ENCODE measurements at places on chromosomes 16 and 17.

DNA sequence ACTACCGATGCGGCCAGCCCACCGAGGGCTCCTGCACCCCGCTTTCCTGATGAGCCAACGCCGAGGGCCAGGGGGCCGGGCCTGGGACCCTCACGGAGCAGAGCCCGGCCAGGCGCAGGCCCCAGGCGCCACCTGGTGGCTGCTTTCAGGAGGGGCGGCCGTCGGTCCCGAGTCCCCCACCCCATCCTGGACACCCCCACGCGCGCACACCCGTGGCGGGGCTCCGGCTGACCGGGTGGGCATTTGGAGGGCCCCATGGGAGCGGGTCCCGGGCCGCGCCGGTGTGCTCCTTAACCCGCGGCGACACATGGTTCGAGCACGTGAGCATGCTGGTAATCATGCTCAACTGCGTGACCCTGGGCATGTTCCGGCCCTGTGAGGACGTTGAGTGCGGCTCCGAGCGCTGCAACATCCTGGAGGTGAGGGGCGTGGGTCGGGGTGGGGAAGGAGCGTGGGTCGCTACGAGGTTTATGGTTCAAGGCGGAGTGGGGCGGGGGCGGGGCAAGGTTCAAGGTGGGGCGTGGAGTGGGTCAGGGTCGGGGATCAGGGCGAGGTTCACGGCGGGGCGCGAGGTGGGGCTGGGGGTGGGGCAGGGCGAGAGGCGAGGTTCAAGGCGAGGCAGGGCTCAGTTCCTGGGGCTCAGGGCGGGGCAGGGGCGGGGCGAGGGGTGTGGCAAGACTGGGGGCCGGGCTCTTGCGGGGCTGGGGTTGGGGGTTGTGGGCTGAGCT is 30.2 kb downstream of the TPSG1 start:
- no peak for DNase-seq

DNA sequence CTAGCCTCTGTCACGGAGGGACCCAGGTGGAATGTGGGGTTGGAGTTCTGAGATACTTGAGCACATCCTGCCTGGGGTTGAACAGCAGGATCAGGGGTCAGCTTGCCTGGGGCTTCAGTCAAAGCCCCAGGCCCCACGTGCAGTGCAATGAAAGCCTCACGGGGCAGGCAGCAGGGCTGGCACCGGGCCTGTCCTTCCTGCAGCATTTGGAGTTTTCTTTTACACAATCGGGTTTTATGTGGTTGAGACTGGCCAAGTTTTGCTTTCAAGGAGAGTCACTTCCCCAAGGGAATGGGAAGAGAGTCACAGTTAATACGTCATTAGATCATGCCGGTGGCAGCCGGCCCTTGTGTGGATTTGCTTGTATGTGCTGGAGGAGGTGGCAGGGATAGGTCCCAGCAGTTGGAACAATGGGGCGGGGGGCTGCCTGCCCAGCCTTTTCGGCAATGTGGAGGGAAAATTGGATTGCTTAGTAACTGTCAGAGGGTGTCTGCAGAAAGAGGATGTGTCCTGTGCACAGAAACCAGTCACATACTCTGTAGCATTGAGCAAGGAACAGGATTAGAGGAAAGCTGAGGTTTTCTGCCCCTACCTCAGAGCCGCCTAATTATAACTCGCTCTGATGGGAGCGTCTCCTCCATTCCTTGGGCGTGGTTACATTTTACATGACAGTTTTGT is 4.5 kb downstream of the RMI2 start:
- DNase-seq: no peak

- no peak for DNase-seq
Observed at GRCh38 chr17:78144147-78144719, 2.0 kb upstream of the C17orf99 start.

DNA sequence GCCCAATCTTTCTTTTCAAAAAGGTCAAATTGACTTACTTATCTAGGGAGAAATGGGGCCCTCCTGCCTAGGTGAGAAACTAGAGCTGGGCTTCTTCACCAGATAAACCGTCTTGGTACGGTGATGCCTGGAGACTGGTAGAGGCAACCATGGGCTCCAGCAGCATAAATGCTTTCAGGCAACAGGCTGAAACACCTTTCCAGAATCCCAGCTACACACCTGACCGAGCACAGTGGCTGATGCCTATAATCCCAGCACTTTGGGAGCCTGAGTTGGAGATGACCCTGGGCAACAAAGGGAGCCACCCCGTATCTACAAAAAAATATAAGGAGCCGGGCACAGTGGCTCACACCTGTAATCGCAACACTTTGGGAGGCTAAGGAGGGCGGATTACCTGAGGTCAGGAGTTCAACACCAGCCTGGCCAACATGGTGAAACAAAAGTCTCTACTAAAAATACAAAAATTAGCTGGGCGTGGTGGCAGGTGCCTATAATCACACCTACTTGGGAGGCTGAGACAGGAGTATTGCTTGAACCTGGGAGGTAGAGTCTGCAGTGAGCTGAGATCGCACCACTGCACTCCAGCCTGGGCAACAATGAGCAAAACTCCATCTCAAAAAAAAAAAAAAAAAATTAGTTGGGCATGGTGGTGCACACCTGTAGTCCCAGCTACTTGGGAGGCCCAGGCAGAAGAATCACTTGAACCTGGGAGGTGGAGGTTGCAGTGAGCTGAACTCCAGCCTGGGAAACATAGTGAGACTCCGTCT is 8.0 kb downstream of the TRAF4 start:
- DNase-seq: no peak

DNA sequence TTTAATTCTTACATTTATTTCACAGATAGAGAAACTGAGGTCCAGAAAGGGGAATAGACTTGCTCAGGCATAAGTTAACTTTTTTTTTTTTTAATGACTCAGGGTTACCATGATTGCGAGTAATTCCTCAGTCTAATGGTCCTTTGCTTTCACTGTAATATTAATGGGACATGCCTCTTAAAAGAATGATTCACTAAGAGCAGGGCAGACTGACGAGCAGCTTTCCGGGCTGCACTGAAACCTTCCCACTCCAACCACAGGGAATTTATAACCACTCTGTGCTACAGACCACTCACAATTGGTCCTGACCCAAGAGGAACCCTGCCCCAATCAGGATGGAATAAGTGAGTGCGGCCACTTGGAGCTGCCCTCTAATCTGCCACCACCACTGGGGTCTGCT is 5.7 kb downstream of the HOXB2 start:
- no peak for DNase-seq

DNA sequence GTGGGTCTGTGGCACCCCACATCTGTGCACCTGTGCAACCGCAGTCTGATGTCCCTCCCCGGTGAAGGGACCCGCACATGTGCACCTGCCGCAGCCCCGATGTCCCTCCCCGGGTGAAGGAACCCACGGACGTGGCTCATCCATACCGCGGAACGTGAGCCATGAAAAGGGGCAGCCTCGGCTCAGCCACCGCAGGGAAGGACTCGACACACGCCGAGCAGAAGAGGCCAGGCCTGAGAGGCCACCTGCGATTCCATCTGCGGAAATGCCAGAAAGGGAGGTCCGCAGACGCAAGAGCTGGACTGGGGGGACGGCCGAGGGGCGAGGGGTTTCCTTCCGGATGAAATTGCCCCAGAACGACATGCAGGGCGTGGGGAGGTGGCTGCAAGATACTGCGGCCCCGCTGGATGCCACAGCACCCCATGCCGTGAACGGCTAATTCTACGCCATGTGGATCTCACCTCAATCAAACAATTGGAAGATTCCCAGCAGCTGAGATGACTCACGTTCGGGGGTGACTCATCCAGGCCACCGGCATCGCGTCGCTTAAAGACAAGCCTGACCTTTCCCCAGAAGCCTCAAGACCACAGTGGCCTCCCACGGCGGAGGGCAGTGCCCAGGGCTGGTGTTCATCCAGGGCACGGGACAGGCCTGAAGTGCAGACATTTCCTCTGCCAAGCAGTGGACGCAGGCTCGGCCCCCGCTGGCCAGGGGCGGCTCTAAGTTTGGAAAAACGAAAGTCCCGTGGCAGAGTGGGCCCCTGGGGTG is 21.0 kb downstream of the SOX8 start:
- DNase-seq: peak; percentile 87

DNA sequence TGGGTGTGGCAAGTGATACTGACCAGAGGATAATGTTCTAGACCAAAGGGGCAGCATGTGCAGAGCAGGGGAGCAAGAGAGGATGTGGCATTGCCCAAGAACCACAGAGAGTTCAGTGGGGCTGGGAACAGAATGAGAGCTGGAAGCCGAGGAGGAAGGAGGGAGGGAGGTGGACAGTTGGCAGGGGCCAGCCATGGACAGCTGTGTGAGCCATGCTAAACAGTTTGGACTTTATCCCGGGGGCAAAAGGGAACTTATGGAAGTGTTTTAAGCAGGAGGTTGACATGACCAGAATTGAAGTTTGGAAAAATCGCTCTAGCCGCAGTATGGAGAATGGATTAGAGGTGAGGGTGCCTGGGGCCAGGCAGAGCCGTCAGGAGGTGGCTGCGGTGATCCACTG is 29.4 kb upstream of the TMEM132E start:
- DNase-seq: no peak

DNA sequence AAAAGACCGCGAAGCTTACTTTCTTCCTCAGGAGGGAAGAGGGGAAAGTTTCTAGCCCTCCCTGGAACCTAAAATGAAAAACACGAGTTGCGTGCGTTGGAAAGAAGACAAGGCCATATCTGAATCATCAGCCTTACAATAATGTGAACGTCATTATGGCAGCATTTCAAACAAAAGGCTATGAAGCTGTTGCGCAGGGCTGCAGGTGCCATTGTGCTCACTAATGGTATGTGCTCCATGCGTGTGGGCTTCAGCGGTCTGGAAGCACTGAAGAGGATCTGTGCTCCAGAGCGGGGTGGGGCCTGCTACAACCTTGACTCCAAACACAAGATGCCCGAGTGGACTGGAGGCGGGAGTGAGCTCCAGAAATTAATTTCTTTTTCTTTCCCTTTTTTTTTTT is 12.1 kb upstream of the CYB5B start:
- DNase-seq: no peak

DNA sequence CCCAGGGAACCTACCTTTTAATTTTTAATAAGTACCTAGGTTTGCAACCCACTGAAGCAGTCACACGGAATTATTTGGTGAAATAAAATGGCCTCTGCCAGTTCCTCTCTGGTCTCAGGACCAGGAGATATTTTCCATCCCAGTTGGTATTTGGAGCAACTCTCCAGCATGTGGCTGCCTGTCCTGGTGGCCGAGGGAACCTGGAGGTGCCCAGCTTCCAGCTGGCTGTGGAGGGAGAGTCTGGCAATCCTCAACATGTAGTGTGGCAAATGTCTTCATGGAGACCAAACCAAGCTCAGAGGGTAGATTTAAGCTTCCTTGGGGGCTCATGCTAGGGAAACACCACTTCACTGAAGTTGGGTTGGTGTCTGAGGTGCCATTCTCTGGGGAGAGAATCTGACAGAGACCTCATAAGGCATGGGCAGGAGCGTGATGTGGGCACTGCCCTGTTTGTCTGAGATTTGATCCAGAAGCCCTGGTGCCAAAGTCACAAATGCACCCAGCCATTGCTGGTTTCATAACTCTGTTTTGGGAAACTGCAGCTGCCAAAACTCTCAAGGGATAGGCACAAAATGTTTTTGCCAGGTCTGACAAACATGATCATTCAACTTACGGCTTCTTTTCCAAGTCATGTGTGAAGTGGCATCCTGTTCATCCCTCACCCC is 2.8 kb downstream of the MT1X start:
- no peak for DNase-seq

DNA sequence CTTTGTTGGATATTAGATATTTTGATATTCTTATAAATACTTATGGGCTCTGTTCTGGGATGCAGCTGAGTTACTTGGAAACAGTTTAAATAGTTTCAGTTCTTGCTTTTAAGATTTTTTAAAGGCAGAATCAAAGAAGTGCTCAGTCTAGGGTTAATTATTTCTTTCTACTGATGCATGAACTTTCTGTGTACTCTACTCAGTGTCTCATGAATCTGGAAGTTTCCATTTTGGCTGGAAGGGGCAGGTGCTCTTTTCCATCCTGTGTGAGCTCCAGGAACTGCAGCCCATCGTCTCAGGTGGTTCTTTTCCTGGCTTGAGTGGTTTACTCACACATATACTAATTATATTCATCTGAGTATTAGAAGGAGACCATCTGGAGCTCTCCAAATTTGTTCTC is 61.1 kb upstream of the CPHXL start:
- no peak for DNase-seq

GRCh38 chr16:77344341-77344740 is 90.5 kb downstream of the ADAMTS18 start:
- peak; percentile 25 for DNase-seq

DNA sequence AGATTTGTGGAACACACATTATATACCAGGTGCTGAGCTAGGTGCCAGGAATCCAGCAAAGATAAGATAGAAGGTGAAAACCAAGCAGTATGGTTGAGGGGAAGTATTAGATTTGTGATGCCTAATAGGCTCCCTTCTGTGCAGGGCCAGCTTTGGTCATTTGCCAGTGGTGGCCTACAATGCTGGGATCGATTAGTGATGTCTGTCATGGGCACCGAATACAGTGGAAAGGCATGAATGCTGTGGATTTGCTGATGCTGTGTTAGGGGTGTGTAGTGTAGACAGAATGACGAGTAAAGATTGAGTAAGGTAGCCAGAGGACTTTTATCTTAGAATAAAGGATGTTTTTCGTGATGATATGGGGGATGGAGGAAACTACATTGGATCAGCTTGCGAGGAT is 48.9 kb downstream of the SNX29 start:
- no peak for DNase-seq

DNA sequence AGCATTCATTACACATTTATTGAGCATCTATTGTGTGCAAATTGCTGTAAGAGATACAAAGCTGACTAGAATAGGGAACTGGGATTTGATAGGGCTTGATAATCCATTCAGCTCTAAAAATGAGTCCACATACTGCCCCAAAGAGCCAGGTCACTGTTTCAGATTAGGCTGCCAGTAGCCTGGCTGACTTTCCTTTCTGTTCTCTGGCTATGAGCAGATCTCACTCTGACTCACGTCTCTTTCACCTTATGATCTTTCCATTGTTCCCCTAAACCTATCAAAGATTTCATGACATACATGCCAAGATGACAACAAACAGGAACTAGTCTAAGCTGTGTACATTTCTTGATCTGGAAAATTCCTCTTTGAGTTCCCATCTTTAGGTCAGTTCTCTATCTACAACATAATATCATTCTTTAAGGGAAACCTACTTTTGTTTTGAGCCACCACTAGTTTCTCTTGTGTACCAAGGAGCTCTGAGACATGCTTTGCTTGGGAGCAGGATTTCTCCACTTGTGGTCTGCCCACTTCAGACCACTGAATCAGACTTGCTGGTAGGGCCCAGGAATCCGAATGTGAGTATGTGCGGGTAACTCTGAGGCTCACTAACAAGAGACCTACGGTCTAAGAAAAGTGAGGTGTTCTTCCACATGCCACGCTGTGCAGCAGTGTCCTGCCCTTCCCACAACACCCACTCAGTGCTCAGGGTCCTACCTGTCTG is 40.9 kb upstream of the ICAM2 start:
- DNase-seq: peak; percentile 42

GRCh38 chr16:57446531-57447185 is 527 bp downstream of the CIAPIN1 start:
- DNase-seq: peak; percentile 18

- no peak for DNase-seq
Observed at GRCh38 chr16:27721531-27722181, 171.7 kb downstream of the KATNIP start.
